ENCODE measurements at places on chromosomes 12 and 14.

DNA sequence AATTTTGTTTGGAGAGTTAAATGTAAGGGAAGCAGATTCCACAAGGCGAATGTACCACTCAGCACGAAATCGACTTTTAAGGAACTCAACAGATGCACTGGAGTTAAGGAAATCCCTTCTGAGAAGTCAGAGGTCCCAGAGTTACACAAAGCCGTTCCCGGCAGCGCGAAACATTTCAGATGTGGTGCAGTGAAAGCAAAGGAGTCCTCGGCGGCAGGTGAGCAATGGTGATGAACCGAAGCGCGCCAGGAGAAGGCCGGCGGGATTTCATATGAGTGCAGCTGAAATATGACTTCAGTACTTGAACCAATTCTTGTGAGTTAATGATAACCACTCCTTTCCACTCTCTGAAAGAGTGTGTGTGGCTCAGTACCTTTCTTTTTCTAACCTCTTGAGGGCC, 183.2 kb downstream of the GRIP1 start:
- DNase-seq: no peak

GRCh38 chr12:1305791-1306500, 288.4 kb downstream of the FBXL14 start:
- no peak for DNase-seq

DNA sequence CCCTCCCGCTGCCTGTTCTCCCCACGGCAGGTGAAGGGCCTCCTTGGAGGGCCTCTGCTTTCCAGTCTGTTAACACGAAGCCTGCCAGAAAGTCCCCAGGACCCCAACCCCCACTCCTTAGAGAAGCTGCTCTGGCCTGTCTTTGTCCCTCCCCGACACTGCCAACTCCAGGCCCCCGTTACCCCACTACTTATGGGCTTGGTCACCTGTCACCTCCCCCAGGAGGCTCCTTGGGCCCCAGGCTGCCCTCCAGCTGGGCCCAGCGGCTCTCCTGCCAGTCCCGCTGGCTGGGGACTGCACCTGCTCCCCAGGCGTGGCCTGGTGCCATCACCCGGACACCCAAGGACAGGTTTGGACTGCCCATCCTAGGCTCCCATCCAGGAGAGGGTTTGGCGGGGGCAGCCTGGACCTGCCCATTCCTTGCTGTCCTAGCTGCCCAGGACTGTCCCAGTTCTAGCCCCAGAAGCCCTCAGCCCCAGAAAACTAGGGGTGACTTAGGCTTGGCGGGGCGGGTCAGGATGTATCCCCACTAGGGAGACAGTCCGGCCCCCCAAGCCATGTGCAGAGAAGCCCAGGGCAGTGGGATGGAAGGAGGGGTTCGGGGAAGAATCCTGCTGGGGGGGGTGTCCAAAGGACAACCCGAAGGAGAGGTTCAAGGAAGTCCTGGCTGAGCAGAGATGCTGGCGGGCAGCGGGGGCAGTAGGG, 155.7 kb upstream of the C14orf180 start:
- DNase-seq: no peak

GRCh38 chr12:82082501-82082900, 275.7 kb downstream of the CCDC59 start:
- peak; percentile 1 for DNase-seq

DNA sequence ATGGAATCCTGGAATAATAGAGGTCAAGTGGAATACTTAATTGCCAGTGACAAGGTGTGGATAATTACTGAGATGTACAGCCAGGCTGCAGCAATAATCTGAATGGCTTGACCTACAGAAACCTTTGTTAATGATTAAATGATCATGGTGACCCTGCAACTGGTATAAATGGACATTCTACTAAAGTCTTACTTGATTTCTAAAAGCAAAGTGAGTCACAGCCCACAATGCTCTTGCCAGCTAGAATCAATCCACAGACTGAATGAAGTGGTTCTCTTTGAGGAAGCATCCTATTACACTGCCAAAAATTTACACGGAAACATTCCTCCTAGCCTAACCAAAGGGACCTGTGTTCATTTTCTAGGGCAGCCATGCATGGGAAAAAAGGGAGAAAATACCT, 518.5 kb downstream of the SOX5 start:
- no peak for DNase-seq

GRCh38 chr14:74518221-74518620, 24.7 kb downstream of the ISCA2 start:
- no peak for DNase-seq

GRCh38 chr12:113778432-113779132, 187.5 kb downstream of the RBM19 start:
- no peak for DNase-seq

- DNase-seq: peak; percentile 61
Observed at GRCh38 chr12:14256121-14256520, 109.4 kb upstream of the ATF7IP start.

DNA sequence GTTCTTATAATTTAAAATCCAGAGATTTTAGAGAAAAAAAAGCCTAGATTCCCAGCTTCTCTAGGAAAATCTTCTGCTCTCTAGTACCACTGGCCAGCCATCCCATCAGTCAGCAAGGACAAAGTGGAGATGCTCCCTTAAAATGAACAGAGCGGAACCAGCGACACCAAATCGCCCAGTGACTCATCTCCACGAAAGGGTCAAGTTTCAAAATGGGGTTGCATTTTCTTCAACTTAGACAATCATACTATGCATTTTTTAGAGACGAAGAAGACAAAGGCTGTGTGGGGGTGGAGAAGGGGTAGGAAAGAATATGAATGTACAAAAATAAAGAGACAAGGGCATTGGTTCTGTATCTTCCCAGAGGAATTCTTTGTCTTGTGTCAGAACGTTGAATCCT, 212.0 kb downstream of the SLC15A4 start:
- DNase-seq: peak; percentile 16

DNA sequence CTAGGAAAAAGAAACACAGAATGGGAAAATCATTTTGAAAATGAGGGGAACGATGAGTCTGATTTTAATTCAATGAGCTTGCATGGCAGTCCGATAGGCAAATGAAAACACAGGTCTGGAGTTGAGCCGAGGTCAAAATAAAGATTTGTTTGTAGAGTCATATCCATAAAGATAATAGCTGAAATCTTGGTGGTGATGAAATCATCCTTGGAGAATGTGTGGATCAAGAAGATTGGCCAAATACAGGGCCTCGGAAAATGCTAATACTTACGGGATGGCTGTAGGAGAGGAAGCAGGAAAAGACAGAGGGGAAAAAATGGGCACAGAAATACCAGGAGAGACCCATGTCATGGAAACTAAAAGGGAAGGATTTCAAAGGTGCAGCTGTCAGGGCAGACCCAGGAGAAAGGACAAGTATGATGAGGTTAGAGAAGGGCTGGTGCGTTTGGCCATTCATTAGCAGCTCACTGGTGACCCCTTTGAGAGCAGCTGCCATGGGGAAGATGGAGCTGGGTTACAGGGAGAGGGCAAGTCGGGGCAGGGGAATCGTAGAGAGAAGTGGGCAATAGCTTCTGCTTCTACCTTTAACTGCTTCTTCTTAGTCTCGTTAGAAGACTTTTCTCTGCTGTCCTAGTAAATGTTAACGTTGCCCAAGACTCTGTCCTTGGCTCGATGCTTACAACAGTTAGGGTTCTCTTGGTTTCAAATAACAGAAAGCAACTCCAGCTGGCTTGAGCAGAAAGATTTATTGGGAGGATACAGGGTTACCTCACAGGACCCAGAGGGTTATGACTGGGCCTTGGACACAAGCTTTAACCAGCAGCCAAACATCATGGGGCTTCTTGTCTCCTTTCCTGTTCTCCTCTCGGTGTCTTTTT, 161.8 kb downstream of the EFCAB11 start:
- DNase-seq: peak; percentile 81

- DNase-seq: no peak
Observed at GRCh38 chr12:49565406-49566265, 2.3 kb downstream of the MCRS1 start.

DNA sequence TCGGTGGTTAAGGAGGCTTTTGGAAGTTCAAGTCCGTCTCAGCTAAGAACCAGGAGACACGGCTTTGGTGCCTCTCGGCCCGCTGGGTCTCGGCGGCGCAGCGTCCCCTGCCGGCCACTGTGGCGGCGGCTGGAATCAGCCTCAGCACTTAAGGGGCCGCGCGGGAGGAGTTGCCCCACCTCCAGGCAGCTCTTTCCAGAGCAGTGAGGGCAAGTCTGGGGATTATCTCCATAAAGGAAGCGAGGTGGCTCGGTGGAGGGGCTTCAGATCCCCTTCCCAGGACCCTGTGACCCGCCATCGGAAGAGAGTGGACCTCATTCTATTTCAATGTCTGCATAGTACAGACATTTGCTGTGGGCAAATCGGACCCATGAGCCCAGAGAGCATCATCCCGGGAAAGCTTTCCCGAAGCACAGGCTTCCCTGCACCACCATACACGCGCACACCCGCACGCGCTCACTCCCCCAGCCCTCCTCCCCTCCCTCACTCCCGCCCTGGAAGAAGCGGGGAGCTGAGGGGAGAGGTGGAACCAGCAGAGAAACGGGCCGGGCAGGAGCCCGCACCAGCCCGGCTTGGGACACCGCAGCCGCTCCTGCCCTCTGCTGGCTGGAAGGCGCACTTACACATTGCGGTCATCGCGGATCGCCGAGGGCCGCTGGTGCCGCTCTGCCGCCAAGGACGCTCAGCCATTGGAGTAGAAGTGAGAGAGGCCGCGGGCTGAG, 15.9 kb downstream of the RNASE2 start:
- peak; percentile 77 for DNase-seq

- no peak for DNase-seq
Observed at GRCh38 chr12:105420046-105420445, 89.6 kb downstream of the C12orf75 start.

GRCh38 chr12:3436461-3437065, 54.4 kb upstream of the PRMT8 start:
- no peak for DNase-seq

DNA sequence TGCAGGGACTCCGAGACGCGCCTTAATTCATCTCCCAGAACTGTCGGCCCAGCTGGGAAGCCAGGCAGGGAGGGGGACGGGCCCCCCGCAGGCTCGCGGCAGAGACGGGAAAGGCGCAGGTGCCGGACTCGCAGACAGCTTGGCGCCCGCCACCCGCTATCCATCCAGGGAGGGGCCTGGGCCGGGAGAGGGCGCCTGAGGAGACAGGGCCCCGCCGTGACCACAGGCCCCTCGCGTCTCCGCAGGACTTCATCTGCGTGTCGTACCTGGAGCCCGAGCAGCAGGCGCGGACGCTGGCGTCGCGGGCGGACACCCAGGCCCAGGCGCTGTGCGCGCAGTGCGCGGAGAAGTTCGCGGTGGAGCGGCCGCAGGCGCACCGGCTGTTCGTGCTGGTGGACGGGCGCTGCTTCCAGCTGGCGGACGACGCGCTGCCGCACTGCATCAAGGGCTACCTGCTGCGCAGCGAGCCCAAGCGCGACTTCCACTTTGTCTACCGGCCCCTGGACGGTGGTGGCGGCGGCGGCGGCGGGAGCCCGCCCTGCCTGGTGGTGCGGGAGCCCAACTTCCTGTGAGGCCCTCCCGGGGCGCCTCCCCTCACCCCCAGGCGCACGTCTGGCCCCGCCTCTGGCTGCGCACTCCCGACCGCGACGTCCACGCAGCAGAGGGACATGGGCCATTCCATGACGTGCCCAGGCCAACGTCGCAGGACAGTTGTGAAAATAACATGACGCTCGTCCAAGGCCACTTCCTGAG, 60.6 kb downstream of the LGMN start:
- DNase-seq: no peak

GRCh38 chr14:65940056-65940735, 527.7 kb downstream of the FUT8 start:
- DNase-seq: no peak

DNA sequence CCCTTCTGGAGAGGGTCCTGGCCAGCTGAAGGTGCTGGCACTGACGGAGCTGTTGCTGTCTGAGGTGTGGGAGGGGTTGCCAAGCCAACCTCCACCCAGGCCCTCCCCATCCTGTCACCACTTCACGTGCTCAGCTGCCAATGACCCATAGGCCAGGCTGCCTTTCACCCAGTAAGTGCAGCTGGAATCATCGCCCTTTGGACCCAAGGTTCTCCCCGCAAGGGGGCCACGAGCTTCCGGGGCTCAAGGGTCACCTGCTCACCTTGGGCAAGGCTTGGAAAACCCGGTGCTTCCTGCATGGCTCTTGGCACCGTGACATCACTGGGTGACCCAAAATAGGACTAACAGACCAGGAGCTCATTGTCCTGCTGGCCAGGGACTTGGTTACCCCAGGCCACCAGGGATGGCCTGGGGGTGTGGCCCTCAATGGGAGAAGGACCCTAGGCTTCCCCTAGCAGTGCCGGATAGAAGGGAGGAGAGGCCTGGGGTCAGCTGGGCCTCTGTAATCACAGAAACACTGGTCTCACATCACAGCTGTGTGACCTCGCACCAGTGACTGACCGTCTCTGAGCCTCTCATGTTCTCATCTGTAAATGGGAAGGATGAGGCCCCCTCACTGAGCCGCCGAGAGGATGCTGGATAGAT, 51.3 kb downstream of the CCDC85C start:
- DNase-seq: no peak

GRCh38 chr12:24034160-24034559, 84.7 kb upstream of the SOX5 start:
- DNase-seq: peak; percentile 67

DNA sequence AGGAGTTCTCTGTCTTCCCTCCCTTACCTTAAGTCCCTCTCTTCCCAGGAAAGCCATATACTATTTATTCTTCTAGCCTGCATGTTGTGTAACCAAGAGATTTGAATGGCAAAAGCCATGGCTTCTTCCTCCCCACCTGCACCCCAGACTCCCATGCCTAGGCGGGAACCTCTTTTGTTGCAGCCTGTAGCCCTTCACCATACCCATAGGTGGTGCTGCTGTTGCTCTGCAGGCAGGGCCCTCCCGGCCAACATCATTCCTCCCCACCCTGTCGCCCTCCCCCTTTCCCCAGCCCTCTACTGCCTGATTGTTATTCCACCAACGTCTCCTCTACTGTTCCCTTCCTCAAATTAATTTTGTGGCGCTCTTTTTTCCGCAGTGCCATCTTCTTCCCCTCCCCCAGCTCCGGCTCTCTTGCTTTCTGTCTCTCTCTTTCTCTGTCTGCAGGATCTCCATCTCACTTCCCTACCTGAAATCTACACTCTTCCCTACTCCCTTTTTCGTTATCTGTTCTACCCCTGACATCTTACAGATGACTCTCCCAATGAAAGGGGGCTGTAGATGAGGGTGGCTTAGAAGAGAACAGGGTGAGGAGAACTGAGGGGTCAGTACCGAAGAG, 13.8 kb downstream of the NGDN start:
- DNase-seq: peak; percentile 11

DNA sequence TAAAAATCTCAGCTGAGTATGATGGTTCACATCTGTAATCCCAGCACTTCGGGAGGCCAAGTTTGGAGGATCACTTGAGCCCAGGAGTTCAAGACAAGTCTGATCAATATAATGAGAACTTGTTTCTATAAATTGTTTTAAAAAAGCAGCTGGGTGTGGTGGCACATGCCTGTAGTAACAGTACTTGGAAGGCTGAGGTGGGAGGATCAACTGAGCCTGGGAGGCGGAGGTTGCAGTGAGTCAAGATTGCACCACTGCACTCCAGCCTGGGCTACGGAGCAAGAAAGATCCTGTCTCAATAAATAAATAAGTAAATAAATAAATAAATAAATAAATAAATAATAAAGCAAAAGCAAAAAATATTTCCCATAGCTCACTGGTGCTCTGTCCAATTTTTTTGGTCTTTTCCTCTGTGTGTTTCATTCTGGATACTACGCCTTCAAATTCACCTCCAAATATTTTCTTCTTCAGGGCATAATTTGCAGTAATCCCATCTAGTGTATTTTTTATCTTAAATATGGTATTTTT, 32.7 kb upstream of the SNX6 start:
- DNase-seq: peak; percentile 46

GRCh38 chr12:2384533-2385351, 332.0 kb downstream of the CACNA1C start:
- peak; percentile 90 for DNase-seq

- DNase-seq: no peak
Observed at GRCh38 chr12:101596172-101596571, 1.4 kb downstream of the MYBPC1 start.

Measured in fibroblast of mammary gland (primary cell).